ENCODE measurements at places on chromosomes 7 and 10.

- no peak for DNase-seq
Observed at GRCh38 chr7:157565201-157565626, 228.4 kb downstream of the DNAJB6 start.

GRCh38 chr7:15798081-15798480 lies 111.6 kb upstream of the MEOX2 start:
- DNase-seq = no peak

DNA sequence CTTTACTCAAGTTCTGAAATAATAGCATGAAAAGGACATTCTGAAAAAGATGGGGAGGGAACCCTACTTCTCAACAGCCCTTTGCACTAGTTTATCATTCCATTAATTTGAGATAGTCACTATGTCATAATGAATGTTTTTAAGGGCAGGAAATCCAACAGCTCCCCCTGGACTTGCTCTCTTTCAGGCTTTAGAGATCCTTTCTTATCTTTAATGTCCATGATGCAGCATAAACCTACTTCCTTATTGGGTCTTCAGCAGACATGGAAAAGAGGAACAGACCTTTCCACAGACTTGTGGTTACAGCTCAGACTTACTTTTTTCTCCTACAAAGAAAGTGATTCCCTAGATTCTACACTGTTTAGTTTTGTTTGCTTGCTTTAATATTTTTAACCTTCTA lies 87.3 kb downstream of the IDE start:
- DNase-seq = no peak

- no peak for DNase-seq
Observed at GRCh38 chr10:30778769-30779168, 149.2 kb upstream of the LYZL2 start.

- no peak for DNase-seq
Observed at GRCh38 chr10:123392182-123392963, 238.2 kb downstream of the BUB3 start.

DNA sequence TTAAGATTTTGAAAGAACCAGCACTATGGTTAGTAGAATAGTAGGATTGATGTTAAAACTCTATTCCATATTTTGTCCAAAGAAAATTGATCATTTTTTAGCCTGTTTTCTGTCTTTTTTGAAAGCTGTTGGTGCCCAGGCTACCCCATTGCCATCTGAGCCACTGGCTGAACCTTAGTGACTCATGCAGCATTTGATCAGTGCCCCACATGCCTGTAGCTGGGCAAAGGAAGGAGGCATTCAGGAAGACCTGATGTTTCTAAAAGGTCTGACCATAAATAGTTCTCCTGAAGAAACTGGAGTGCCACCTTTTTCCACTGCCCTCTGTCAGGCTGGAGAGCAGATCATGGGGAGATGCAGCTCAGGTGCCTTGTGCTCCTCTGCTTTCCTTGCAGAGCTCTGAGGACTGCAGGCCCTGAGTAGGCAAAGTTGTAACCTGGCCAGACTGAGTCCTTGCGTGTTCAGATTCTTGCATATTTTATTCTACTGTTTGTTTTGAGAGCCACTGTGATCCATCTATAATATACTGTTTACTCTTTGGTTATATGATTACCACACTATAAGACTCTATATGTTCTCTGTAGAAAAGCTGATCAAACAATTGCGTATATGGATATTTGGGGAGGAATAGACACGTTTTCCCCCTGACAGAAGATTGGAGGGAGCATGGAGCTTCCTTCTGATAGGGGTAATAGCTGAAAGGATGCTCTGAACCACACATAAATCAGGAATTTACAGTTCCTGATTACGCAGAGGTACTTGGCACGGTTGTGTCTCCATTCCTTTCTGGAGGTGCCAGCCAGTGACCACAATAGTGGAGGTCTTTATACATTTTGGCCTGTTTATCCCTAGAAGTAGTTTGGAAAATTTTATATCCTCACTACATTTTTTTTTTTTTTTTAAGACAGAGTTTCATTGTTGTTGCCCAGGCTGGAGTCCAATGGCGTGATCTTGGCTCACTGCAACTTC lies 48.9 kb upstream of the GJD4 start:
- no peak for DNase-seq

- no peak for DNase-seq
Observed at GRCh38 chr7:115183431-115184057, 261.6 kb downstream of the MDFIC start.

- DNase-seq = no peak
Observed at GRCh38 chr7:72053292-72053691, 358.8 kb downstream of the CALN1 start.

- no peak for DNase-seq
Observed at GRCh38 chr10:132551808-132552130, 14.2 kb downstream of the INPP5A start.

- DNase-seq = no peak
Observed at GRCh38 chr7:16816824-16817223, 12.0 kb upstream of the AGR2 start.

DNA sequence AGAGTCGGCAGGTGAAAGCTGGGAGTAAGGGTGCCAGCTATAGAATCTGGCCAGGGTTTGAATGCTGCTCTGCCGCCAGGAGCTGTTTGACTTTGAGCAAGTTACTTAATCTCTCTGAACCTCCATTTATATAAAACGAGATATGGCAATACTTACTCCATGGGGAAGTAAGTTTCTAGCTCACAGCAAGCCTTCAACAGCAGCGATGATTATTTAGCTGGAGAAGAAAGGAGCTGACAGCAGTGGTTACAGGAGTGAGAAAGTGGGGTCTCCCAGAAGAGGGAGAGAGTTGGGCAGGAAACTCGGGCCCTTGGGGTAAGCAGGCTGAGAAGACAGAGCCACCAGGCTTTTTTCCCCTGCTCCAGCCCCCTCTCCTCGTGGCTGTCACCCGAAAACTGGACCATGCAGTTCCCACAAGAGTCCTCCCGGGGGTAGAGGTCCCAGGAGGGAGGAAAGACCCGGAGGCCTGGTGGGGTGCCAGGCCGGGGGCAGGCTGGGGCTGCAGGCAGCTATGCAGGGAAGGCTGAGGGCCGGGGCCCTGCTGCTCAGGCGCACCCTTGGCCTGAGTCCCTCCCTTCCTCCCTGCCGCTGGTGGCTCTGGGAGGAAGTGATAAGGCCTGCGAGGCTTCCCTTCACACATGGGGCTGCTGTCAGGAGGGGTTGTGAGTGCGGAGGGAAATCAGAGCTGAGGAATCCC lies 3.5 kb downstream of the NOS3 start:
- no peak for DNase-seq

Measured in upper lobe of right lung (tissue), 1 donor.